ENCODE measurements at places on chromosomes 11 and 22. TPM values are rescaled to one million over a fixed set of nuclear protein-coding genes. Genes with fewer than 3 reads are reported as not detected.

MUC5B gene
- 0.07 TPM for total RNA-seq

OPCML gene
- 0.26 TPM for total RNA-seq

UBQLNL gene
- not detected for total RNA-seq

POTEH gene
- total RNA-seq = not detected

RBFOX2 gene
- 77.7 TPM for total RNA-seq

KCTD14 gene
- total RNA-seq = 13.3 TPM
